Stimulated activated CD8-positive, alpha-beta memory T cell treated with anti-CD3 and anti-CD28 coated beads, Interleukin-4, amount 100 ng/mL, for 4 hours (primary cell): ENCODE measurements at places on chromosomes 2 and 18.

- DNase-seq: no peak
Observed at GRCh38 chr2:201656102-201656501, 12.8 kb upstream of the TMEM237 start.

DNA sequence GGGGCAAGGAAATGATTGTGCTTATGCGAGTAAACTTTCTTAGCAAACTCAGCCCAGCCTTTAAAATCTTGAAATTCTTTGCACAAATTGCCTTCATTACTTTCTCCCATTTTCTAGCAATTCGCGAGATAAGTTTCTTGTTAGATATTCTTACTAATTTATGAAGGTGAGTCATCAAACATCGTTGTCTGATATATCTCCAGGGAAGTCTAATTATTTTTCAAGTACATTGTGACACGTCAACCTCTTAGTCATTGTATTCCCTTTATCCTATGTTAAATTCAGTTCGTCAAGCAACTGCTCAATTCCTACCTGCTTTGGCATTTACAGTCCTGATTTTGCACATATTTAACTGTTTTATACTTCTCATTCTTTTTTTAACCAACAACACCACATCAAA lies 854.5 kb upstream of the CRIM1 start:
- no peak for DNase-seq

GRCh38 chr2:222057347-222058073 lies 241.3 kb downstream of the PAX3 start:
- DNase-seq: no peak

DNA sequence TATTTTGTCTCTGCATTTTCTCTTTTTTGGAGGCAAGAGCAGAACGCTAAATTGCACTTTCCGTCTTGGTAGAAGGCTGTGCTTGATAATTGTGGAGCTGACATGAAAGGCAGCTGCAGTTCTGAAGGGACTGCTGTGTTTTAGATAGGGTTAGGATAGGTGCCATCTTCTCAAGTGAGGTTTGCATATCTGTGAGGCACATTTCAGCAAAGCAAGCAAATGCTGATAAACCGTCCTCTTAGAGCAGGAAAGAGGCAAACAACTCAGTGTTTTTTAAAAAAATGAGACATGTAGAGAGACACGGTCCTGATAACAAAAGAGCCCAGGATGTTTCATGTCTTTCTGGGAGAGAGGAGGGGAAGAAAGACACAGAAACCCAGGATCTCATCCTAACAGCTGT lies 217.7 kb downstream of the SOCS6 start:
- DNase-seq: no peak

- DNase-seq: no peak
Observed at GRCh38 chr2:27897717-27898116, 7.2 kb downstream of the BABAM2 start.

- DNase-seq: no peak
Observed at GRCh38 chr2:78782196-78782595, 243.3 kb upstream of the REG3G start.

DNA sequence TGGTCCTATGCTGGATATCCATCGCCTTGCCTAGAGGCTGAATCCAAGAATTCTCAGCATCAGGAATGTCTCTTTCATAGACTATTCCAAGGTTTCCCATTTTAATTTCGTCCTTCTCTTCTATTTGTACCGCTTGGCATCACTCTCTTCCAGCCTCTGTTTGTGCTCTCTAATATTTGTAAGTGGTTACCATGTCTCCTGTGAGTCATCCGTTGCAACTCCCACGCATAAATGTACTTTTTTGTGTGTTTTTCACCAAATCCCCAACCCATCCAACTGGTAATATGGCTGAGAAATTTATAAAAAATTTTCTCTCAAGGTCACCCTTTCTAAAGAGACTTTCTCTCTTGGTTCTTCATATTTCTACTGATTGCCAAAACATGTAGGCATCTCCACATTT lies 21.8 kb downstream of the COLEC12 start:
- DNase-seq: no peak

- no peak for DNase-seq
Observed at GRCh38 chr2:174632841-174633622, 35.4 kb upstream of the WIPF1 start.

- DNase-seq: no peak
Observed at GRCh38 chr18:59072727-59073421, 66.8 kb upstream of the SEC11C start.

- DNase-seq: no peak
Observed at GRCh38 chr2:205685314-205686055, 3.2 kb downstream of the NRP2 start.

DNA sequence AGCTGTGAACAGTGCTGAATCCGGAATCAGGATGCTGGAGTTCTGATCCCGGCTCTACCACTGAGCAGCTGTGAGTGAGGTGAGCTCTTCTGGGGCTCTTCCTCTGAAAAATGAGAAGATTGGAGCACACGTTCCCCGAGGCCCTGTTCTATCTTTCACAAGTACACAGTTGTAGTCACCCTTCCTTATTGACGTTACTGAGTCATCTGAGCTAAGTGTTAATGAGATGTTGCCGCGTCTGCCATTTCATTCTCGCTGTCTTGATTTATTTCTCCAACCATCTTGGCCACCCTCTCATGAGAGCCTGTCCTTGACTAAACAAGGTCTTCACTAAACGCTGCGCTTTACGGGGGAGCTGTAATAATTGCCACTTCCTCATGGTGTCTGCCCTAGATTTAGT lies 31.9 kb upstream of the EFR3B start:
- DNase-seq: no peak

- DNase-seq: no peak
Observed at GRCh38 chr18:56431551-56431950, 206.8 kb downstream of the TXNL1 start.
